ENCODE measurements at places on chromosomes 2 and 18.

DNA sequence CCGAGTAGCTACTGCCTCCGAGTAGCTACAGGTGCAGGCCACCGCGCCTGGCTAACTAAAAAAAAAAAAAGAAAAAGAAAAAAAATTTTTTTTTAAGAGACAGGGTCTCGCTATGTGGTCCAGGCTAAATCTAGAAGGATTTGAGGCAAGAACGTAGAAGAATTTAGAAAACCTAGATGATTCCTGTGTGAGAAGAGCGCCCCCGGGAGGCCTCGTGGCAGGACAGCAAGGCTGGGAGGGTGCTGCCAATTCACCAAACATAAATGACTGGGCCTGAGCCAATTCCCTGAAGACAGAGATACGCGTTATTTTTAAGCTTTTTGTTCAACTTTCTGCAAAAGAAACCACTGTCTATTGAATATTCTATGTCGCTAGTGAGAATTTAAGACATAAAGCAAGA, 90.1 kb upstream of the TGFA start:
- DNase-seq = no peak

GRCh38 chr2:137857881-137858280, 106.4 kb upstream of the HNMT start:
- DNase-seq = no peak

GRCh38 chr18:51241226-51241625, 43.7 kb upstream of the MEX3C start:
- DNase-seq = no peak

DNA sequence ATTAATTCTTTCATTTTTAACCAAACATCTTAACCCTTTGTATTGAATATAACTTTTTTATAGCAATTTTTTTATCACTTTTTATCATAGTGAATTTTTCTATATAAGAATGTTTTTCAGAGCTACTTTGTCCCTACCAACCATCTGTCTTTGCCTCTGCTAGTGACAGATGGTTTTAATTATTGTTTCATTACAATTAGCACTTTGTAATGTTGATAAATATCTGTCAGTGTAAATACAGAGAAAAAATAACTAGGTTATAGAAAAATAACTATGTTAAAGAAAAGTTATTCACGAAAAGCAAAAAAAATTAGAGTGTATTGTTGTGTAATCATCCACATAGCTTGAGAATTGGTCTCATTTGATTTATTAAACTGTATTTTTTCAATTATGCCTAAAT, 91.0 kb upstream of the CDH19 start:
- DNase-seq = no peak

GRCh38 chr2:223669453-223670225, 67.5 kb upstream of the SCG2 start:
- DNase-seq = no peak

DNA sequence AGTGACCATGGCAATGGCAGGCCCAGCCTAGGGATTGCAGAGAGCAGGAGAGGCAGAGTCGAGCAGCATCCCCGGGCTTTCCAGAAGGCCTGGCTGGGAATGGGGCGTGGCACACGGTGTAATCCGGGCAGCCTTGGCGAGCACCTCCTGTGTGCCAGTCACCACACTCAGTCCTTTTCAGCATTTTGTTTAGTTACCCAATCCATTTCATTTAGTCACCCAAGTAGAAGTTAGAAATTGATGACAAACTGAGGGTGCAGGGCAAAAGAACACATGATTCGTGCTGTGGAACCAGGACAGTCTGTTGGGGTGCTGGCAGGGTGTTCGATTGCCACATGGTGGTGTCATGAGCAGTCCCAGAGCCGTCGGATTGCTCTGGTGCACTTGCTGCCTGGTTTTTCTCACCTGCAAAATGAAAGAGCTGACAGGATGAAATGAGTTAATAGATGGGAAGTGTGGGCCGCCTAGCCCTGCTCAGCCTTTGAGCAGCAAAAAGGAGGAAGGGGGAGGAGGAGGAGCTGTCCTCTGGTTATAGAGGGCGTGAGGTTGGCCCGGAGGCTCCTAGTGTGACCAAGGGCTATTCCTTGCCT, 299.4 kb downstream of the AGAP1 start:
- no peak for DNase-seq

DNA sequence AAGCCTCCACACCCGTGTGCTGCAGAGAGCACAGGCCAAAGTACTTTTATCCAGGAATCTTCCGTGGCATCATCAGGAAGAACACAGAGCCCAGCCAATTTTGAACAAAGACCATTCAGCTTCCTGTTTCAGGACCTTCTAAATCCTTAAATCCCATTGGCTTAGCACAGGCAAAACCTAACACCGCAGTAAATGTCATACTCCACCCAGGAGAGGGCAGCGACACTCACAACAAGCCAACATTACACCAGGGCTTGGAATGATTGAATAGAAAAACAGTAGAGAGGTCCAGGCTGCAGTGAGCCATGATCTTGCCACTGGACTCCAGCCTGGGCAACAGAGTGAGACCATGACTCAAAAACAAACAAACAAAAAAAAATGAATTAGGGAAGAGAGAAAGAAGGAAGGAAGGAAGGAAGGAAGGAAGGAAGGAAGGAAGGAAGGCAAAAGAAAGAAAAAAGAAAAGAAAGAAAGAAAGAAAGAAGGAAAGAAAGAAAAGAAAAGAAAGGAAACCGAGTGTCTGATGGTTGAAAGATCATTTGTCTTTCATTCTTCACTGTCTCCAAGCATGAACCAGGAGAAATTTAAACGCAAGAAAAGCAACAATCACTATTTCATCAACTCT, 144.6 kb upstream of the SATB2 start:
- no peak for DNase-seq

DNA sequence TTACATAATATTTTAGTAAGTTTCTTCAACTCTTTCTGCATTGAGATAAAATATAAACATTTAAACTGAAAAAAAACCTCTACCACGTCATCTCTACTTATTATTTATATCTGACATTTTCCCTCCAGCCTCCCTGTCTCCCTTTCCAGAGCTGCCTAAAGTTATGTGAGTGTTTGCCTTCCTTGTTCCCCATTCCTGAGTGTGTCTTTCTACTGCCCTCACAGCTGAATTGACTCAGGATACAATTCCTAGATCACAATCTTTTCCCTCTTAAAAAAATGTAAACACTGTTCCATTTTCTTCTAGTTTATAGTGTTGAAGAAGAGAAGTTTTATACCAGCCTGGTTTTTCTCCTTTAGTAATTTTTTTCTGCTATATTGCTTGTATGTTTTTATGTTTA, 5.3 kb downstream of the TRPM8 start:
- no peak for DNase-seq

- DNase-seq = no peak
These were observed 69.4 kb downstream of the SRD5A2 start for GRCh38 chr2:31511376-31511775.

- DNase-seq = no peak
These were observed 310.3 kb downstream of the GULP1 start for GRCh38 chr2:188601927-188602326.

GRCh38 chr2:51638811-51639210, 606.9 kb upstream of the NRXN1 start:
- no peak for DNase-seq

DNA sequence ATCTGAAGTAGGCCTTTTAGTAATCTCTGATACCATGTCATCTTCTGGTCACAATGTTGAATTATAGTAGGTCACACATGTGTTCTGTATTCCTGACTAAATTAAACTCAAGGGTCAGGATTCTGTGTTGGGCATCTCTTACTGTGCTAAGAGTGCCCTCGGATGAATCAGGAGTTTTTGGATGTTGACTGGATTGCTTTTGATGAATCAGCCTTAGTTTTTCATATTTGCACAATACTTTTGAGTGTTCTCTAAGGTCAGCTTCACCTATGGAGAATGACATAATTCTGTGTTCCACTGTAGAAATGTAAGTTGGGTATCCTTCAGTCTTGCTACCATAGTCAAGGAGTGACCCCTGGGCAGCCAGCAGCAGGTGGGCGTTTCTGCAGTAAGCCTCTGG, 190.1 kb downstream of the PTPRM start:
- DNase-seq = no peak

- DNase-seq = no peak
These were observed 27.9 kb downstream of the RIF1 start for GRCh38 chr2:151437630-151438029.
